ENCODE measurements at places on chromosomes 6 and 20.

- no peak for DNase-seq
These were observed 123.0 kb downstream of the SMAP1 start for GRCh38 chr6:70790483-70791224.

- DNase-seq, result no peak
These were observed 5.4 kb downstream of the JPH2 start for GRCh38 chr20:44181611-44182010.

DNA sequence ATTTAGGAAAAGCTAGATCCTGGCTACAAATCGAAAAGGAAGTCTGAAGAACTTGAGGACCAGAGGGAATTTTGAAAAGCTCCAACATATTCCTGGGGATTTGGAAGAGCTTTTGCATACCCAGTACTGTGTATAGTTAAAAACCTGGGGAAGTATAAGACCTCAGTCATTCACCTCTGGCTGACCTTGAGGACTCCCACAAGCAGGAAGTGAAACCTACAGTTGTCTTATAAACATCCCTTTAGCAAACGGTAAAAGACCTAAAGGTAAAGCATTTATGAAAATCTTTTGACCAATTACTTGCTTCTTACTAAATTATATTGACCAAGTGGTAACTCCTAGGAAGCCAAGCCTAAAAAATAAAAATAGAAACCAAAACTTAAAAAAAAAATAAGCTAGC is 175.0 kb downstream of the HAO1 start:
- DNase-seq, result no peak

DNA sequence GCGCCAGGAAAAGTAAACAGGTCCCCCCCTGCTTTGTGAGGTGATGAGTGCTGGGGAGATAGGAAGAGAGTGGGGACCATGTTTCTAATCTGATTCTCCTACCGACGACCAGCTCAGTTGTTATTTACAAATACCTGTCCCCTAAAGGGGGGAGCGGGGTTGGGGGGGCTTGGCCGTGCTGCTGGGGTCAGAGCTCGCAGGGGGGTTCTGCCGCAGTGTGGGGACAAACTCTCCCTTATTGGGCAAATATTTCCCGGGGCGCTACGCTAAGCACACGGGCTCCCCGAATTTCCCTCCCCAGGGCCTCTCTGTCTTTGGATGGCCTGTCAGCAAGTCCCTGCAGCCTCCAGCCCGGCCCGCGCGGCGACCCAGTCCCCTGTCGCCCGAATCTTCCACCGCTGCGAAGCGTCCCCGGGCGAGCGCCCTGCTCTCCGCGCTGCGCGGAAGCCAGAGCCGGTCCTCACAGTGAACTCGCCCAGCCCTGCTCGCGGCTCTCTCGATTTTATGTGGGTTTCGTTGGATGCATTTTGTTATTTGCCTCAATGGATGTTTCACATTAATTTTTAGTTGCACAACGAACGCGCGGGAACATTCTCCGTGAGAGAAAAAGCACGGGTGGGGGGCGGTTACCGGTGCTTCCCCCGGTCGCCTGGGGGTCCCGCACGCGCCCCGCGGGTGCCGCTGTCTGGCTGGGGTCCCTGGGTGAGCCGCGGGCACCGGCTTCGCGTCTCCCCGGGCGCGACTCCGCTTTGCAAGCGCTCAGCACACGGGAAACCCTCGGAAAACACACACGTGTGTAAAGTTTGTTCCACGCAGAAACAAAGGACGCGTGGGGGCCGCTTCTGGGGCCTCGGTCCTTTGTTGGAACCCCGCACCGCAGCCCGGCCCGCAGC is 1.5 kb upstream of the STX16 start:
- DNase-seq, result no peak

- DNase-seq, result no peak
These were observed 37.8 kb upstream of the CNKSR3 start for GRCh38 chr6:154548130-154548830.

- no peak for DNase-seq
These were observed 12.9 kb downstream of the COX7A2 start for GRCh38 chr6:75230484-75231325.

DNA sequence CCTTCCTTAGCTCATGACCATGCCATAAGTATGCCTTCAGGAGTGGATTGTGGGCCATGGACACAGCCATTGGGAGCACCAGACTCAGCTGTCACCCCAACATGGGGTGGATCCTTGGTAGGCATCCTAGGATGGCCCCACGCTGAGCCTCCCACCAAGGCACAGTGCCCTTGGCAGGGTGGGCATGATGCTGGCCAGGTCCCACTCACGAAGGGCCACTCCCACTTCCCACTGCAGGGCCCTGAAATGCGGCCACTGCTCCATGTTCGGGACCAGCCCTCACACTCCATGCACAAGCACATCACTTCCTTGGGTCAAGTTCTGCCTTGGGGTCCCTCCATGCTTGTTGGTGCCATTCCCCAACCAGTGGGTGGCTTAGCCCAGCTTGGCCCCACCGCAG is 12.9 kb upstream of the FUT9 start:
- DNase-seq, result no peak

GRCh38 chr20:50987493-50988210 is 29.0 kb downstream of the MOCS3 start:
- DNase-seq, result no peak

DNA sequence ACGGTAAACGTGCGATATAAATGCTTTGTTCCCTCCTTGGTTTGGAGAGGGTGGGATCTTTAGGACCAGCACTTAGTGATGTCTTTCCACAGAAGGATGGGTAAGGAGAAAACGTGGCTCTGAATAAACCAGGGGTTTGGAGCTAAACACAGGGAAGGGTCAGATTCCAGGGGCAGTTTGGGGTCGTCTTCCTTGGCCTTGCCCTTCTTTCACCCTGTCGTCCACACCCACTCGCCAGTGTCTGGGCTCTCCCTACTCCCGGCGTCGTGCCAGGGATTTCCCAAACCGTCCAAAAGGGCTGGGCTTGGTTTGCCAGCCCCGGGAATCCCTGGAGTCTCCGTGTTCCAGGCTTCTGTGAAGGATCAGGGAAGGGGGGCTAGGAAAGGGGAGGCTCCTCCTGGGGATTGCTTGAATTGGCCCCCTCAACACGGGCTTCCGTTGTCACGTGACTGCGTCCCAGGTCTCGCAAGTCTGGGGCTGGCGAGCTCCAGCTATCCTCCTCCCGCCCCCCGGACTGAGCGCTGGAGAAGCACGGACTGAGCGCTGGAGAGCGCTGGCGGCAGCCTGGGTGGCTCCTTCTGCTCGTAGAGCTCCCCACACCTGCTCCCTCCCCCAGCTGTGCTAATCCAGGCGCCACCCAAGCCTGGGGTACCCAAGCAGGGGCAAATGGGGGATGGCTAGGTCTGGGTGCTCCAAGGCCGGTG is 9.4 kb upstream of the ARMC12 start:
- DNase-seq, result no peak

- DNase-seq, result no peak
These were observed 9.7 kb upstream of the WFDC8 start for GRCh38 chr20:45588800-45589199.

GRCh38 chr6:50520326-50521266 is 192.7 kb upstream of the TFAP2D start:
- DNase-seq, result no peak

DNA sequence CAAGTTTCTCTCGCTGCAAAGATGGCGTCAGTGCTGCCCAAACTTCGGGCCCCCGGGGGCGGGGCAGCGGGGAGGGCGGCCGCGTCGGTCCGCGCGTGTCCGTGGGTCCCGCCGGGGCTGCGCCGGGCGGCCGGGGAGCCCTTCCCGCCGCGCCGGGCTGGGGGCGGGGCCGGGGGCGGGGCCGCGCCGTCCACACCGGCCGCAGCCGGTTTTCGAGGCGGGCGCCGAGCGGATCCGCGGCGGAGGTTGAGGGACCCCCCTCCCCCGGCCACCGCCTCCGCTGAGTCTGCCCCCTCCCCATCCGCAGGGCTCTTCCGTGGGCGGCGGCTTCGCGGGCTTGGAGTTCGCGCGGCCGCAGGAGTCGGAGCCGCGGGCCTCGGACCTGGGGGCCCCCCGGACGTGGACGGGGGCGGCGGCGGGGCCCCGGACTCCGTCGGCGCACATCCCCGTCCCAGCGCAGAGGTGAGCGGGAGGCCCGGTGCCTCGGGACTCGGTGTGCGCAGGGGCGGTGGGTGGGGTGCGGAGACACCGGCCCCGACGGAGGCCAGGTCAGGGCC is 572 bp downstream of the SLC2A4RG start:
- no peak for DNase-seq

GRCh38 chr20:34628026-34628425 is 48.9 kb downstream of the PIGU start:
- DNase-seq, result no peak

DNA sequence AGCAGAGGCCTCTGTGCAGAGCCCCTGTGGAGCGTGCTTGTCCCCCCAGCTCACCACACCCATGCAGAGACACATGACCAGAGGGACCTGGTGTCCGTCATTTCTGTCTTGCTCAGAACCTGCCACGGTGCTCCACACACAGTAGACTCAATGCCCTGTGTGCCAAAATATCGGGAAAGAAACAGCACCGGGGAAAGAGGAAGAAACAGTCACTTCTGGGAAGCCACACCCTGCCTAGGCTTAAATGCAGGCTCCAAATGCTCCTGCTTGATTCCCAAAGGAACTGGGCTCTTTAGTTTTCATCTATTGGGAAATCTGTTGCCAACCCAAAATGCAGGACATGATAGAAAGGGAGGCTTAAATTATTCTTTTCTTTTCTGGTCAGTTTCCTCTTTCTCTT is 503.9 kb downstream of the CD83 start:
- DNase-seq, result no peak

- no peak for DNase-seq
These were observed 126.5 kb upstream of the BMP2 start for GRCh38 chr20:6641012-6641411.

DNA sequence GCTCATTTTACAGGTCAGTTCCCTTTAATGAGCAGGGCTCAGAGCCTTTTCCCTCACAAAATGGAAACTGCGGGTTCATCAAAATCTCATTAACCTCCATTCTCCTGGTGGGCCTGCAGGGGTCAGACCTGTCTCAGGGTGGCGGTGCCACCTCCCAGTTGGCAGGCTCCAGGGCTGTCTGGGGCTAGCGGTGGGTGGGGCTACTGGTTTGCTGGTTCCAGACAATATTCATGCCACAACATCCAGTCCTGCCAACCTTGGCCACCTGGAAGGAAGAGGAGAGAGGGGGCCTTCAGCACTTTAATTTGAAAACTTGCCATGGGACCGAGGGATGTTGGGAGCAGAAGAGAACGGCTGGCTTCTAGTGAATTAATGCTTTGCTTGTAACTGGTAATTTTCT is 41.9 kb upstream of the CTNNBL1 start:
- DNase-seq, result no peak

- DNase-seq, result no peak
These were observed 2.1 kb downstream of the UBE2J1 start for GRCh38 chr6:89350281-89350966.

- no peak for DNase-seq
These were observed 556.8 kb upstream of the PTCHD4 start for GRCh38 chr6:48667797-48668196.

GRCh38 chr6:35181933-35182612 is 31.7 kb upstream of the SCUBE3 start:
- no peak for DNase-seq

- DNase-seq, result no peak
These were observed 23.1 kb downstream of the SPAG4 start for GRCh38 chr20:35638751-35639150.

- DNase-seq, result no peak
These were observed 24.9 kb downstream of the ITCH start for GRCh38 chr20:34388000-34388399.

DNA sequence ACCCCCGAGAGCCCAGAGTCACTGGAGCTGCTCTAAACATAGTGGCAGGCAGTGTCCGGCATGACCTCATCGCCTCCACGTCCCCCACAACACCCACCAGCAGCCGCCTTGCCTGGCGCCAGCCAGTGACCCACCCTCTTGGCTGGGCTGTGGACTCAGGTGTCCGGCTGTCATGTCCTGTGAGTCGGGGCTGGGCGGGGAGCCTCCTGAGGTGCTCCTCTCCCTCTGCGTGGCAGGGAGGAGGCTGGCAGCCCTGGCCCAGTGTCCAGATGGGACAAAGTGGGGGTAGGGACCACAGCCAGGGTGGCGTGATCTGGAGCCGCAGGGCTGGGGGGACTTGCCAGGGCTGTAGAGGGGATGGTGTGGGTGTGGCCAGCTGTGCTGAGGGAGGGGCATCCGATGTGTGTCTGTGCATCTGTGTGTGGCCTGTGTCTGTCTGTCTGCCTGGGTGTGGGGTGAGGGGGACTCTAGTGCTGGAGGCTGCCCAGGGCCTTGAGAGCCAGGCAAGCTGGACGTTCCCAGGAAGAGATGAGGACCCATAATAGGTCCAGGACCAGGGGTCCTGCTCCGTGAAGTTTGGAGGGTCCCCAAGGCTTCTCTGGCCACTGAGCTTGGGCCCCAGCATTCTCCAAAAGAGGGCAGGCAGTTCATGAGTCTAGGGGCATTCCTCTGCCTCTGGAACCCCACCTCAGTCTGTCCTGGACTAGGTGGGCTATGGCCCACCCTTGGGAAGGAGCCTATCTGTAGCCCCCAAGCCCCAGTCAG is 2.3 kb upstream of the SOX18 start:
- no peak for DNase-seq

DNA sequence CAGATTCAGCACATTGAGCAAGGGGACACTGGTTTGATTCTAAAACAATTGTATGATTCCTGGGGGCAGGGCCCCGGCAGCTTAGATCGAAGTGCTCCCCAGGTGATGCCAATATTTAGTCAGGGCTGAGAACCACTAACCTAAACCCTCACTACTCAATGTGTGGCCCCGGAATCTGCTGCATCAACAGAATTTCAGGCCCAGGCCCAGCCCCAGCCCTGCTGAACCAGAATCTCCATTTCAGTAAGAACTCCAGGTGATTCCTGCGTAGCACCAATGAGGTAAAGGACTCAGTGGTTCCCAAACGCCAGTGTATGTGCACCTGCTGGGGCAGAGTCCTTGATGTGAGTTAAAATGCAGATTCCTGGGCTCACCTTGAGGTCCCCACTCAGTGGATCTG is 152.8 kb upstream of the KCNG1 start:
- DNase-seq, result no peak

- no peak for DNase-seq
These were observed 19.2 kb downstream of the NCOA6 start for GRCh38 chr20:34806255-34806654.

DNA sequence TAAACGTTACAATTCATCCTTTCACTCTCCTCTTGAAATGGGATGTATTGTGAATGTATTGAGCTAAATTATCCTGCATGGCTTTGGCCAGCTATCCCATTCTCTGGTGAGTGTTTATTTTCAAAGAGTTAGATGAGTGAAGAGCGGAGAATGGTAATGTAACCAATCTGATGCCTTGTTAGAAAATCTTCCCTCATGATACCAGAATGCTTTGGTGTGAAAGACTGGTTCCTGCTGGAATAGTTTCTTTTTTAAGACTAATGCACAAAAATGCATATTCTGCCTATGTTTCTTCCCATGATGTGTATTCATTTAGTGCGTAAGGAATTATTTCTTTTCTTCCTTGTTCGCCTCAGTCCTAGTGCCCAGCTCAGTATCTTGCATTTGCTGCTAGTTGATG is 506.7 kb downstream of the PRKN start:
- DNase-seq, result no peak

- DNase-seq, result no peak
These were observed 46.1 kb downstream of the MYH7B start for GRCh38 chr20:35001596-35002362.

- no peak for DNase-seq
These were observed 68.6 kb upstream of the FOXP4 start for GRCh38 chr6:41477572-41477971.

GRCh38 chr6:18186033-18186432 is 30.8 kb downstream of the KDM1B start:
- DNase-seq, result no peak

- no peak for DNase-seq
These were observed 64.5 kb downstream of the THBS2 start for GRCh38 chr6:169189182-169189581.

GRCh38 chr6:125748406-125749172 is 843 bp upstream of the HEY2 start:
- no peak for DNase-seq
